Umbilical cord (tissue), 2 donors: ENCODE measurements at places on chromosomes 4 and X. TPM values are rescaled to one million over a fixed set of nuclear protein-coding genes. Genes with fewer than 3 reads are reported as not detected.

GRCh38 chrX:154082396-154083125, 15.0 kb downstream of the MECP2 start:
- DNase-seq: peak; percentile 77

DNA sequence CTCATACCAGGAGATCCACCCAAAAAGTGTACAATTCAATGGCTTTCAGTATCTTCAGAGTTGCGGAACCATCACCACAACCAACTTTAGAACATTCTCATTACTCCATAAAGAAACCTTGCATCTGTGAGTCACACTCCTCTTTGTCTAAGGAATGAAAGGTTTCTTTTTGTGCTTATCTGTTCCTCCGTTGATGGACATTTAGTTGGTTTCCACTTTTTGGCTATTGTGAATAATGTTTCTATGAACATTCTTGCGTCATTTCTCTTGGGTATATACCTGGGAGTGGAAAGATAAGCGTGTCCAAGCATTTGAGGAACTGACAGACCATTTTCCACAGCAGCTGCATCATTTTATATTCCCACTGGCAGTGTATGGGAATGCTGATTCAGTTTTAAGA, 10.6 kb downstream of the FAM184B start:
- DNase-seq: no peak

- no peak for DNase-seq
Measured at GRCh38 chr4:87077914-87078585, 142.4 kb downstream of the KLHL8 start.

- DNase-seq: no peak
Measured at GRCh38 chrX:153610836-153611213, 11.9 kb upstream of the CCNQ start.

DNA sequence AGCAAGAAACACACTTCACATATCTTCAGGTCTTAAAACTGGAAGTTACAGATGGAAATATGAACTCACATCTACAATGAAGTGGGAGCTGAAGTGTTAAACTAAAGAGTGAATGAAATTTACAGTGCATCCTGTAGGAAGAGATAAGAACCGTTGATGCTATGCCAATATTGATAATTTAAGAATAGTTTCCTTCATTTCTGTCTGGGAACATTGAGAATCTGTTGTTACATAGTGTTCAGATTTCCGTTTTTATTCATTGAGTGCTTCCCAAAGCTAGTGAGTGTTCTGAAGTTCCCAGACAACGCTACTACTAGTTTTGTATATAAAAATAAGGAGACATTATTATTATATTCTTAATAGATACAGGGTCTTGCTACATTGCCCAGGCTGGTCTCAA, 52.3 kb downstream of the UBE2K start:
- peak; percentile 5 for DNase-seq

GRCh38 chr4:168273838-168274237, 44.7 kb downstream of the DDX60 start:
- no peak for DNase-seq

DNA sequence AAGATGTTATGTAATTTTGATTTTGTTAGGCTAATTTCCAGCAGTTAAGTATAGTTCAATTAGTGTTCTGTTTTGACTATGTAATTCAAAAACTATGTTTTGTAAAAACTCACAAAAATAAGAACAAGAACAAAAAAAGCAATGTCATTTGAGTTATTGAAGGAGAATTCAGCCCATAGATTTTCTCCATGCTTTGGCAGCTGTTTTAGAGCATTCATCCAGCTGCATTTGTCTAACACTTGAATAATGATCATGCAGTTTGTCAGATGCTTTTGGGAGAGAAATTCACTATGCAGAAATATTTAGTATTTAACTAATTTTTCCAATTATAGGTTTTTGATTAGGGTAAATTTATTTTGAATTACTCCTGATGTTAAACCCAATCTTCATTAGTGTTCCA, 14.2 kb downstream of the CPE start:
- DNase-seq: no peak

DNA sequence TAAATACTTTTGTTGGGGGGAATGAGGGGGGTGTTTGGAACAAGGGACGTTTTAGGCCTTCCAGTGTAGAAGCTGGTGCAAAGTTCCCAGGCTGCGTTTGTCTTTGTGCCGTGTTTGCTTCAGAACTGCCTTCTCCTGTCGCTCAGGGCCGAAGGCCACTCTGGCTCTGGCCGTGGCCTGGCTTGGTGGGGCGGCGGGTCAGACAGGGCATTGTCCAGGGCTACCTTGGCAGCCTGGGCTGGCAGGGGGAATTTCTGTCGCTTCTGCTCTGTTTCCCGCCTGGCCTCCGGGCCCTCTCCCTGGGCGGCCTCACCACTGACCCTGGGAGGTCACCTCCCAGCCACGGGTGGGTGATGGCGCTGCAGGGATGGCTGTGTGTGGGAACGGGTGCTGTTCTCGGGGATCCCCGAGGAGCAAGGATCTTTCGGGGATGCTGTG, 140.0 kb downstream of the COL4A6 start:
- DNase-seq: no peak

- no peak for DNase-seq
Measured at GRCh38 chrX:103373581-103373980, 2.8 kb upstream of the BEX3 start.

DNA sequence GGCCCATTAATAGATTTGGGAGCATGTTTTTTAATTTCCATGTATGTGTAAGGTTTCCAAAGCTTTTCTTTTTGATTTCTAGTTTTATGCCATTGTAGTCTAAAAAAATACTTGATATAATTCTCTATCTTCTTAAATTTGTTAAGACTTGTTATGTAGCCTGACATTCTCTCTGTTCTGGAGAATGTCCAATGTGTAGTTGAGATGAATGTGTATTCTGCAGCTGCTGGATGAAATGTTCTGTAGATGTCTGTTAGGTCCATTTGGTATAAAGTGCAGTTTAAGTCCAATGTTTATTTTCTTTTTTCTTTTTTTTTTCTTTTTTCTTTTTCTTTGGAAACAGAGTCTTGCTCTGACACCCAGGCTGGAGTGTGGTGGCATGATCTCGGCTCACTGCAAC, 378.5 kb upstream of the MAD2L1 start:
- DNase-seq: no peak

DNA sequence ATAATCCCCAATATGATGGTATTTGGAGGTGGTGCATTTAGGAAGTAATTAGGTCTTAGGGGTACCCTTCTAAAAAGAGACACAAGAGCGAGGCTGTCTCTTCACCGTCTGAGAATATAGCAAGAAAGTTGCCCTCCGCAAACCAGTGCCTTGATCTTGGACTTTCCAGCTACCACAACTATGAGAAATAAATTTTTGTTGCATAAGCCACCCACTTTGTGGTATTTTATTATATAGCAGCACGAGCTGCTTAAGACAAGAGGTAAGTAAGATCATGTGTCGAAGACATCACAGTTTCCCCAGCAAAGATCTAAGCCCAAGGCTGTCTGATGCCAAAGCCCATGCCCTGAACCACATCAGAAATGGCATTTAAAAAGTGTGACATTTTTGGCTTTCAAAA, 9.6 kb upstream of the EXOSC9 start:
- no peak for DNase-seq

HSFX1 gene
- 3.9 TPM for total RNA-seq

SHISA3 gene
- 0.48 TPM for total RNA-seq

TREX2 gene
- total RNA-seq: 0.72 TPM

CXCL11 gene
- 0.96 TPM for total RNA-seq

RBMXL3 gene
- total RNA-seq: 1.4 TPM

INTS6L gene
- 15.4 TPM for total RNA-seq

YIPF7 gene
- not detected for total RNA-seq

ADGRL3 gene
- total RNA-seq: 101 TPM
